ENCODE measurements at places on chromosomes 2 and 18.

DNA sequence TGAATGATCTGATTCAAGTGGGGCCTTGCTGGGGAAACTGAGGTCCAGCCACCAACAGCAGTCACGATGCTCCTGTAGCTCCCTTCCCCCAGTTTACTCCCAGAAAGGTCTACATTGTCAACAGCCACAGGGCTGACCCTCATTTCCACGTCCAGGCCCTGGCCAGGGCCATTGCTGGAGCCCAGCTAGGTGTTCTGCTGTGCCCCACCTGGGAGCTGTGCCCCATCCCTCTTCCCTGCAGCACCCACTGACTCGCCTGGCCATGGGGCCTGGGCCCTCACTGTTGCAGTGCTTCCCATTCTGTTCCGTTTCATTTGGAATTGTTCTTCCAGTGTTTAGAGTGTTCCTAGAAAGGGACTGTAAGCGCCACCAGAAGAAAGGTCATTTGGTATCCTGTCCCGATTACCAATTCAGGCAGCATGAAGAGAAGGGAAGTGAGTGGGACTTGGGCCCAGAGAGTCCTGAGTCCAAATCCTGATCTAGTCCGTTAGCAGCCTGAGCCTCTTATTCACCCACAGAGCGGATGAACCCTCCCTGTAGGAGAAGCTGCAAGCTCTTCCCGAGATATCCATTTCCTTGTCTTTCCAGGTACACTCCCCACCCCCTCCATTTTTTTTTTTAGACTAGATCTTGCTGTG is 73.1 kb upstream of the HPCAL1 start:
- no peak for DNase-seq

- no peak for DNase-seq
Measured at GRCh38 chr2:172909454-172909853, 166.2 kb upstream of the MAP3K20 start.

DNA sequence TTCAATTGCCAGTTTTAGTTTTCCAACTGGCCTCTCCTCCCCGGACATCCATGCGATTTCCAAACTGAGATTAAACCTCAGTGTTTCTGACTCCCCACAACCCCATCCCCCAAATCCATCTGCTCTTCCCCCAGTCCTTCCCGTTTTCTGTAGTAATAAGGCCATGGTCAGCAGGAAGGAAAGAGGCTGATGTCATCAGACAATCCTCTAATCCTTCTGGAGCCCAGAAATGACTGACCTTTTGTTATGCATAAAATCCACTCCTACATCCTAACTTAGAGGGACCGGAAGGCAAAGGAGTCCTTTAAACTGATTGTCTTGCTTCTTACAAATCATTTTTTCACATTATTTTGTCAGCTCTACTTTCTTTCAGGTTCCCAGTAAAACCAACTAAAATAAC is 155.8 kb downstream of the INO80D start:
- DNase-seq = no peak

- no peak for DNase-seq
Measured at GRCh38 chr2:217671871-217672270, 330.9 kb downstream of the TNS1 start.

DNA sequence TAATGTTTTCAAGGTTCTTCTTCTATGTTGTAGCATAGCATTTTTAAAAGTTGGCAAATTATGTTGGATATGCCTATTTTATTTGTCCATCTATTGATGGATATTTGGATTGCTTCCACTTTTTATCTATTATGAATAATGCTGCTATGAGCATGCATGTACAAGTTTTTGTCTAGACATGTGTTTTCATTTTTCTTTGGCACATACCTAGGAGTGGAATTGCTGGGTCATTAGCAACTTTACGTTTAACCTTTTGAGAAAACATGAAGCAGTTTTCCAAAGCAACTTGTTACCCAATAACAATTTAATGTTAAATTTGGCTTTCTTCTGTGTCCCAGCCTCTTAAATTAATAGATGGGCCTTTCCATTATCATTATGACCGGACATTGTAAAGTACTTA is 30.3 kb downstream of the DNAH6 start:
- no peak for DNase-seq

- no peak for DNase-seq
Measured at GRCh38 chr2:167756446-167756845, 490.9 kb downstream of the STK39 start.

GRCh38 chr2:239611222-239611795 is 210.5 kb upstream of the HDAC4 start:
- no peak for DNase-seq

DNA sequence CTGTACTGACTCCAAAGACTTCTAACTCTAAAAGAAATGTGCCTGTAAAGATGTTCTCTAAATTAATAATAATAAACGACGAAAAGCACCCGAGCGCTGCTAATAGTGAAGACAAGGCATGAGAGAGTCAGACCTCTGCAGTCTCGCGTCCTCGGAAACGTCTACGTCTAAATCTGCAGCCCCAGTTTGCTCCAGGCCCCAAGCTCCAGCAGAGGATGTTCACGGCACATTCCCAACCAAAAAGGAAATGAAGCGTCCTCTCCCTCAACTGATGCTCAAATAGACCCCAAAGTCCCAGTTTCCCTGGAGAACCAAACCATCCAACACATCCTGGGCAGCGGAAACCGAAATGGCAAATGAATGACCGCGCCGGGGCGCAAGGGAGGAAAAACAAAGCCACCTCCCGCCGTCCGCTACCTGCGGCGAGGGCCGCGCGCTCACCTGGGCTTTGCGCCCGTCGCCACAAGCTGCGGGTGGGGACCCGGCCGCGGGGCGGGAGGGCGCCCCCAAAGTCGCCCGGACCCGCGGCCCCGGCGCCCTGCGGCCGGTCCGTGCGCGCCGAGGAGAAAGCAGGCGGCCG is 47.1 kb upstream of the CCDC150 start:
- no peak for DNase-seq

DNA sequence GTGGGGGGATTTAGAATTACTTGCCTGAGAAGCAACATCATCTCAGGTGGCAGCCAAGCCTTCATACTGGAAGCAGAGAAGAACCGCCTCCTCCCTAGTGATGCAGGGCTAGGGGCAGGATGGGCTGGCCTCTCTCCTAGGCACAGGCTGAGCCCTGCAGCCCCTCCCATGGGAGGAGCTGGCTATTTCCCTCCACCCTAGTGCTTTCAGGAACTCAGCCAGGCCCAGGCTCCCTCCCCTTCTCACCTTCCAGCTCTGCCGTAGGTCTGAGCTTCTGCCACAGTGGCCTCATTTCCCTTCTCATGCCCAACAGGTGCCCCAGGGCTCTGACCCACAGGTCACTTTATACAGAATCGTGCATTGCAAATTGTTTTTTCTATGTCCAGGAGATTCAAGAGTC is 31.0 kb downstream of the CENPA start:
- DNase-seq = no peak

- DNase-seq = no peak
Measured at GRCh38 chr2:7180638-7181370, 263.6 kb downstream of the RNF144A start.

DNA sequence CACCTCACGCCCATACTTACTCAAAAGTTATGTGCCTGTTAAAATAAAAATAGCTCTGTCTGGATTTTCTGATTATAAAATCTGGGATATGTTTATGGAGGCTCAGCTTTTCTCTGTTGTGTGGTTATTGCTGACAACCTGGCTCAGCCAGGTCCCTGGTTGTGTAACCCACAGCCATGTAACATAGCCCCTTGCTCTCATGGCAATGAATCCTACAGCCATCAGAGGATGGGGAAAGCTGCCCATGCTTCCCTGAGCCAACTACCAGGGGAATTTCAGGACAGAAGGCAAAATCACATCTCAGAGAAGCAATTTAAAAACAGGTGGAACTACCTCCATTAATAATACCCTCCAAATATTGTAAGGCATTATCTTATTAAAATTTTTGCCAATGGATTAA is 29.7 kb downstream of the ST8SIA5 start:
- no peak for DNase-seq

DNA sequence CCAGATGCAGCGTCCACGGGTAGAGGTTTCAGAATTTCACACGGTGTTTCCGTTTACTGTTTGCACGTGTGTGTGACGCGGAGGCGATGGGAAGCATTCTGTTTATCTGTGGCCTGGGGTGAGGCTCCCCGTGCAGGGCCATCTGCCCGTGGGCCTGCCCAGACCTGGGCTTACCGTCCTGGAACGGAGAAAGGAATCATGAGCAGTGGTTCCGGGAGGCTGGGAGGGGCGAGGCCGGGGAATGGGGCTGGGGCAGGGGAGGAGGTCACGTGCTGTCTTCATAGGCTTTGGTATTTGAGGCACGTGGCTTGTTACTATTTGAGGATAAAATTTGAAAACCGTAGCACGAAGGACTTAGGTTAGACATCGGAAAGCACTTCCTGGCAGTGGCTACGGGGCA is 77.9 kb downstream of the RTP5 start:
- no peak for DNase-seq

- no peak for DNase-seq
Measured at GRCh38 chr2:111689174-111689573, 194.8 kb downstream of the ANAPC1 start.

GRCh38 chr2:198279026-198279425 is 474.6 kb downstream of the PLCL1 start:
- peak; percentile 43 for DNase-seq

DNA sequence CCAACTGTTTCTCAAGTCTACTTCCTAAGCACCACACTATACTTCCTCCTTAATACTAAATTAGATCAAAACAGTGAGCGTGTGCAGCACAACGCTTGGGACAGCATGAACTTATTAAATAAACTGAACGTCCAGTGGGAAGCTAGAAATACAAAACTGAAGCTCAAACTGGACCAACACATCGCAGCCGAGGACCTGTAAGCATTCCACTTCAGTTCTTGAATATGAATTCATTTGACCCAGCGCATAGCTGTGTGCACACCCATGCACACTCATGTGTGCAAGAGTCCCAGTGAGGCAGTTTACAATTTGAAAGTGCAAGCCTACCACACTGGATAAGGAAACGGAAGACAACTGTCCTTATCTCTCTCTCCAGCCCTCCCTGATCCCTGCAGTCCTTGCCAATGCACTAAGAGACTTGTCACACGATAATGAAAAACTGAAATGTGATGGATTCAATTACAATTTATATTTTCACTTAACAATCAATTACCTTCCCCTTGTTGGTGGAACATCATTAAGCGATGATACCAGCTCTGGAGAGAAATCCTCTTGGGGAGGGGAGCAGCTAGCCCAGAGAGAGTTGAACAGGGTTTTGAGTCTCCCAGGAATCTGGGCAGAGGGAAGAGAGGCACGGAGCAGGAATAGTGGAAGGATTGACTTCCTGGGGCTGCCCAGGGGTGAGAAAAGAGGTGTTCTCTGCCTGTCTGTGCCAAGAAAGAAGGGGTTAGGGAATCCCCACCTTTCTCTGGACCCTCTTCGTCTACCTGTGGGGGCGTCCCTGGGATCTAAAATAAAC is 186.5 kb upstream of the KLHL29 start:
- DNase-seq = no peak
